ENCODE measurements at places on chromosomes 16 and 17. TPM values are rescaled to one million over a fixed set of nuclear protein-coding genes. Genes with fewer than 3 reads are reported as not detected.
A peak's percentile ranks its signal among the peaks of the same experiment; 100 is the strongest.

DNA sequence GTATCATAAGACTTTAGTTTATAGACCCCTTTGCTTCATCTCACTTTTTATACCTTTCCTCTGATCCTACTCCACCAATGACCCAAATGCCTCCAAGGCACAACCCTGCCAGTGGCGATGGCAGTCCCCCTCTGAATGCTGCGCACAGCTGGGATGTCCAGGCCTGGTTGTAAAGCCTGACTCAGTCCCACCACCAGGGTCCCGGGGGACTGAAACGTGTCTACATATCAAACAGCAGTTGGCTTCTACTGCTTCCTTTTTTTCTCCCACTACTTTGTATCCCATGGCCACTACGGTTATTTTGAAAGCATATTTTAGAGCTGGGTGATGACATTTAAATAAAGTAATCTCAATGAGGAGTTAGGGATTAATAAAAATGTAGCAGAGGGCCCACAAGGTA, 329.8 kb upstream of the PSMD7 start:
- no peak overlapping the region for H3K4me3 ChIP-seq
- no peaks in the 10 kb centered on the region for H3K4me1 ChIP-seq
- H3K36me3 ChIP-seq, result no peaks in the 10 kb centered on the region
- DNase-seq, result no peak

The RNF40 gene
- 91.8 TPM for total RNA-seq

GRCh38 chr16:73064994-73065545, 17.1 kb upstream of the ZFHX3 start:
- H3K4me1 ChIP-seq, result peaks cover 20% of the 10 kb centered on the region
- no peak for DNase-seq
- no peaks in the 10 kb centered on the region for H3K36me3 ChIP-seq
- H3K4me3 ChIP-seq, result no peak overlapping the region
- peaks cover 96% of the 10 kb centered on the region for H3K27me3 ChIP-seq

DNA sequence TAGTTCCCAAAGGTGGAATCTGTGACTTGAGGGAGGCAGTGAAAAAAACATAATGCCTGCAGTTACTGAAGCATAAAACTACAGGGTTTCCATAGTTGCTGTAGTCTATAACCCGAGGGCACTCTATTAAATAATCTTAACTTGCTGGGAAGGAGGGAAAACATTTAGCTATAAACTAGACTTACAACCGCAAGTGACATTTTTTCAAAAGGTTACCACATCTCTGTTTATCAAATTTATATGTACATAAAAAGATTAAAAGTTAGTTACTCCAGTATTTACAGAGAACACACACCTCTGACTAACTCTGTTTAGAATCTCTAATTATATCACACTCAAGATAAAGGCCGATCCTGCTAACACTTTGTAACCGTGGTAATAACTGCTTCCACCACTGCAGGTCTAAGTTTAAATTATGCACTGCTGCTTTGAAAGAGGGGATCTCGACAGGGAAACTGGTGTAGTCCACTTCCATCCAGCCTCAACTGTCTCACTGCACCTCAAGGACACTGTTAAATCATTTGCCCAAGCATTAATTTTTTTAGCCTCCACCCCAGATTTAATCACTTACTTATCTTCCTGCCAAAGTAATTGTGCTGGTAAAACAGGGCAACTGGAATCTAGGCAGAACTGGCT, 14.6 kb downstream of the KCNJ16 start:
- no peaks in the 10 kb centered on the region for H3K36me3 ChIP-seq
- H3K27me3 ChIP-seq, result no peaks in the 10 kb centered on the region
- no peak overlapping the region for H3K27ac ChIP-seq
- no peak for DNase-seq
- H3K4me3 ChIP-seq, result no peak overlapping the region

The ADAD2 gene
- not detected for total RNA-seq

DNA sequence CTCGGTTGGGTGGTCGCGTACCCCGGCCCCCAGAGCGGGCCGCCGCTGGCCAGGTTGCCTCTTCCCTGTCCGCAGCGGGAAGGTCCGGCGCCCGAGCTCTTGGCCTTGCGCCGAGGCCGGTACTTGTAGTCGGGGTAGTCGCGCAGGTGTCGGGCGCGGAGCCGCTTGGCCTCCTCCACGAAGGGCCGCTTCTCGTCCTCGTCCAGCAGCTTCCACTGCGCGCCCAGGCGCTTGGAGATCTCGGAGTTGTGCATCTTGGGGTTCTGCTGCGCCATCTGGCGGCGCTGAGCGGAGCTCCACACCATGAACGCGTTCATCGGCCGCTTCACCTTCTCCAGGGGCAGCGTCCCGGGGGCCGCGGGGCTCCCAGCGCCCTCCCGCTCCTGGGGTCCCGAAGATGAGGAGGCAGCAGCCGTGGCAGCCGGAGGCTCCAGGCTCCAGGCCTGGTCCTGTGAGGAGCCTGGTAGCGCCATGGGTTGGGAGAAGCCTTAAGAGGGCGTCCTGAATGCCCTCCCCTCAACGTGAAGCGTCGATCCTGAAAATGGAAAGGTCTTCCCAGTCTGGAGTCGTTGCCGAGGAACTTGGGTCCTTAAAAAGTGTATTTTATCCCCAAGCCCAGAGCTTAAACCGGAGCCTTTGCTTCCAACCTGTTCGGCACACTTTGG, 558 bp downstream of the SOX15 start:
- peaks cover 25% of the 10 kb centered on the region for H3K36me3 ChIP-seq
- H3K4me1 ChIP-seq, result peaks cover 6% of the 10 kb centered on the region
- DNase-seq, result peak; percentile 85
- no peak overlapping the region for H3K27ac ChIP-seq

DNA sequence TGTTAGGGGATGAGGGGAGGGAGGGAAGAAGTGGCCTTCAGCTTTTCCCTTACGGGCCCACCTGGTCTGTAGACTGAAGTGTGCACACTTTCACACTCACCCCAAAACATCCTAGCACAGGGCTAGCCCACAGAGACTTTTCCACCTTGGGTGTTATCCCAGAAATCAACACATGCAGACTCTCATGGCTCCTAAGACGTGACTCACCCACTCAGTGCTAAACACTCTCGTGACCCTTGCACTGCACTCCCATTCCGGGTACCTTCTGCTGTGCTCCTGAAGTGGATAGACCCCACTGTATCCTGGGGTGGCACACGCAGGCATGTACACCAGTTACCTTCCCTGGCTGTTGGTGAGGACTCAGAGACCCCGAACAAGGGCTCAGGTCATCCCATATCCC, 23.0 kb upstream of the ABCC3 start:
- H3K4me3 ChIP-seq, result no peak overlapping the region
- H3K27ac ChIP-seq, result no peak overlapping the region
- no peaks in the 10 kb centered on the region for H3K4me1 ChIP-seq
- no peaks in the 10 kb centered on the region for H3K27me3 ChIP-seq
- H3K36me3 ChIP-seq, result no peaks in the 10 kb centered on the region

- H3K4me1 ChIP-seq, result no peaks in the 10 kb centered on the region
- DNase-seq, result peak; percentile 79
- H3K27me3 ChIP-seq, result peaks cover 99% of the 10 kb centered on the region
- no peak overlapping the region for H3K27ac ChIP-seq
- H3K36me3 ChIP-seq, result no peaks in the 10 kb centered on the region
- H3K4me3 ChIP-seq, result no peak overlapping the region
Measured at GRCh38 chr16:700684-701584, 4.7 kb downstream of the FBXL16 start.
